ENCODE measurements at places on chromosomes 2 and 18.

GRCh38 chr2:209331291-209331844, 92.5 kb upstream of the MAP2 start:
- DNase-seq, result no peak

DNA sequence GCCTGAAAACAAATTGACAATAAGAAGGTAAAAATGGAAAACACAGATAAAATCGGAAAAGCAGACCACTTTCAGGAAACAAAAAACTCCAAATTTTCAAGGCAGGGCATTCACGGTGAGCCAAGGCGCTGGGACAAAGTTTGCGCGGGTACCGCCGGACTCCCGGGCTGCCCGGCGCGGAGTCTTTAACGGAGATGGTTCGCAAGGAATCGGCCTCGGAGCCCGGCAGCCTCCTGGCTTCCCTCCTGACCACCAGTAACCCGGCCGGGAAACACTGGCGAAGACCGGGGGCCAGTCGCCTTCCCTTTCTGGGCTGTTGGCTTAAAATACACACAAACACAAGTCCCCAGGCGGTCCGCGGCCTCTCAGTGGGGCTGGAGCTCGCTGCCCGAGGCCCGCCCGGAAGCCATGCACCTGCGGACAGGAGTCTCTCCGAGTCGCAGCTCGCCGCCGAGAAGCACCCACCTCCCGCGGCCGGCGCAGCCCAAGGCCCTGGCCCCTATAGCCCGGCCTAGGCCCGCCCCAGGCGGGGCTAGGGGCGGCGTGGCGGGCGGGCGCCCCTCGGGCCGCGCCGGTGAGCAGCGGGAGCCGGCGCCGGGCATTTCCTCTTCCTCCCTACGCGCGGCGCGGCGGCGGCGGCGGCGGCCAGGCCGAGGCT, 622 bp upstream of the KCMF1 start:
- DNase-seq, result peak; percentile 58

DNA sequence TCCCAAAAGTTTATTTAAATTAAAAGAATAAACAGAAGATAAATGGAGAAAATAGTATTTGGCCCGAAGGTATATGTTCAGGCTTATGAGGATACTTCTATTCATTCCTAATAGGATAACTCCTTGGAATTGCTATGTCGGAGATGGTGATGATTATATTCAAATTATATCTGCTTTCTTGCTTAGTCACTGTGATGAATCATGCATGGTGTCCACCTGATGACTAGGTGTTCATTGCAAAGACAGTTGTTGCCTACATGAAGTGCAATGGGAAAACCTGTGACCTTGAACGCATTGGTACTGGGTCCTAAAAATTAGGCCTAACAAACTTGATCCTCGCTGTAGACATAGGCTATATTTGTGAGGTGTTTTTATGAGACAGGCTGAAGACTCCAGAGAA, 617.3 kb upstream of the ZEB2 start:
- no peak for DNase-seq

DNA sequence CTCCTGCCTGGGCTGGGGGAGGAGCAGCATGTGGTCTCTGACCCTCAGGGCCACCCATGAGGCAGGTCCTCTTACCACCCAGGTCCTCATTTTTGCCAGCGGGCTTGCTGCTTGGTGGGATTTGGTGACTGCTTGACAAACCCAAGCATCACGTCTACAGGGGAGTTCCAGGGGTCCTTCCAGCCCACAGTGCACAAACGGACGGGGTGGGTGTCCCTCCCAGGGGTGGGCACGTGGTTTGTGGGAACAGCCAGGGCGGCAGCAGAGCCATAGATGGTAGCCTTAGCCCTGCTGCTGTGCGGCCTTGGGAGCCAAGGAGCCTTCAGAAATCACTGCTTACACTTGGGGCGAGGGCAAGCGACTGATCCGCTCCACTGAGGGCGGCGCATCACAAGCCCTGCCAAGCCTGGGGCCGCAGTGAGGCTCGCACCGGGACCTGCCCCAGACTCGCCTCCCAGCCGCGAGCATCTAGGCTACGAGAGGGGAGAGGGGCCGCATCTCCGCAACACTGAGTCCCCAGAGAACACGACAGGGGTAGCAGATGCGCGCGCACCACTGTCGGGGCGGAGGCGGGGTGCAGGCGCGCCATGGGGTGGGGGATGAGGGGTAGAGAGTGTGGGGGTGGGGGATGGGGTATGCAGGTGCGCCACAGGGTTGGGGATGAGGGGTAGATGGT, 36.9 kb downstream of the SNED1 start:
- DNase-seq, result no peak

- DNase-seq, result no peak
These were observed 8.7 kb downstream of the FAM178B start for GRCh38 chr2:96977631-96978195.

- DNase-seq, result no peak
These were observed 392.0 kb downstream of the DSC3 start for GRCh38 chr18:30650499-30650898.

DNA sequence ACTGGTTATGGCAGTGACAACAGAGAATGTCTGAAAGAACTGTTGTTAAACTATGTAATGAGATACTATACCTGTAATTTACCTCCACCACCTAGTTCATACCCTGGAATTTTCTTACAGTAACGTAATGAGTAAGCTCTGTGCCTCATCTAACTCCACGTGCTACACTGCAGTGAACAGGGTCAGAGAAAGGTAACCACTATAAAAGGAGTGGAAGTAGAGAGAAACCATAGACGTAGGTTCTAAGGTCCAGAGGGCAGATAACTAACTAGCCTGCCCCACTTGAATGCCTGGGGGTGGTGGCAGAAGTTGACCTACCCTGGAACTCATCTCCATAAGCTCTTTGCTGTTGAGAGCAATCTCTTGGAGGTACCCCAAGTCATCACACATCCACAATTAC, 32.0 kb upstream of the B4GALT6 start:
- no peak for DNase-seq

DNA sequence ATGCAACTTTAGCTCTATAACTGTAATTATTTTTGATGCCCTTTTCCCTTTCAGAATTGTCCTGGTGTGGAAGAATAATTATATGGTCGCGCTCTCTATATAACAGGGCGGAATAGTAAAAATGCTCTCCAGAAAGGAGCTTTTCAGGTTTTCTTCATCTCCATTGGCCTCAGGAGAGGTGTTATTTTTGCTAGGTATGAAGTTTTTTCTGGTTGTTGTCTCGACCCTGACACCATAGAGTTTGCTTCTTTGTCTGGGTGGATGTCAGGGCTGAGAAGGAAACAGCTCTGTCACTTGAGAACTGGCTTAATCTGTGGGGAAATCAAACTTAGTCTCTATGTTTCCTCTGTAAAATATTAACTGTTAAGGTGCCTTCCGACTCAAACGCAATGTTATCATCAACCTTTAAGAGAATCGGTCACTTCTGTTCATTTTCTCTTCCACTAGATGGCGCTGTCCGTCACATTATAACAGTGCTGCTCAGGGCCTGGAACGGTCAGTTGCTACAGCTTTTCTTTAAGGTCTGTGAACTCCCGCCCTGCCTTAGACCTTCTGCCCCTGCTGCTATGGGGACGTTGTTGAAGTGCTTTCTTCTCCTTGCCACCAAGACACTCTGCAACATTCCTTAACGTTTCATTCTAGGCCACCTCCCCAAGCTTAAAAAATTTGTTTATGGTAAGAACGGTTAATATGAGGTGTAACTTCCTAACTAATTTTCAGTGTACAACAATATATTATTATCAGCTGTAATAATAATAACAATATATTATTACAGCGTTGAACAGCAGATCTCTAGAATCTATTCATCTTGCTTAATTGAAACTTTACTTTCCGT, 23.8 kb upstream of the SERPINB12 start:
- DNase-seq, result peak; percentile 17

DNA sequence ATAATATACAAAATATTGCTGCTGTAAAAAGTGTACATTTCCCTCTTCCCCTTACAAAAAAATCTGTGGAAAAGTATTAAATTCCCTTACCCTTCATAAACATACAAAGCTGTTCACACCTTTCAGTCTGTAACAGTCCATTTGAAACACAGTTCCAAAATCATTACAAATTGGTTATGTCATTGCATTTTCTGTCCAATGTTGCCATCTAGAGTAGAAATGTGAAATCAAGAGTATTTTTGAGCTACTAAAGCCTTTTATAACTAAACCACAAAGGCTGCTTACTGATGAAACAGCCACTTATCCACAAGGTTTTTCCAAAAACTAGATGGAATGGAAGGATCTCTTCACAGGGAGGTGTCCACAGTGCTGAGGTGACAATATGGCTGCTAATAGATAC, 72.5 kb downstream of the SS18 start:
- no peak for DNase-seq

DNA sequence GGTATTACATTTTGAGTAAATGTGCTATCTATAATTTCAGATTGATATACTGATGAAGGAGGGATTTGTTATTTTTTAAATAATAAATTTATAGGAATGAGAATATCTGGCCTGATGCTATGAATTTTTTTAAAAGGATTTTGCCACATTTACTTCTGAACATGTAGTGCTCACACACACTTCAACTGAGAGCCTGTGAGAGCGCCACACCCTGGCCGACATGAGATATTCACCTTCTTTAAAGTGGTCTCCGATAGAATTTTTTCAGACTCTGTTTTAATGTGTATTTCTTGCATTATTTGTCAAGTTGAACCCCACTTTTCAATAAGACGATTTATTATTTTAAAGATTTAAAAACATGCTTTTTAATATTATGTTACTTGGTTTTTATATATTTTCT, 813.3 kb downstream of the DCC start:
- DNase-seq, result no peak

GRCh38 chr2:240960971-240961876, 37.2 kb upstream of the SNED1 start:
- DNase-seq, result no peak

DNA sequence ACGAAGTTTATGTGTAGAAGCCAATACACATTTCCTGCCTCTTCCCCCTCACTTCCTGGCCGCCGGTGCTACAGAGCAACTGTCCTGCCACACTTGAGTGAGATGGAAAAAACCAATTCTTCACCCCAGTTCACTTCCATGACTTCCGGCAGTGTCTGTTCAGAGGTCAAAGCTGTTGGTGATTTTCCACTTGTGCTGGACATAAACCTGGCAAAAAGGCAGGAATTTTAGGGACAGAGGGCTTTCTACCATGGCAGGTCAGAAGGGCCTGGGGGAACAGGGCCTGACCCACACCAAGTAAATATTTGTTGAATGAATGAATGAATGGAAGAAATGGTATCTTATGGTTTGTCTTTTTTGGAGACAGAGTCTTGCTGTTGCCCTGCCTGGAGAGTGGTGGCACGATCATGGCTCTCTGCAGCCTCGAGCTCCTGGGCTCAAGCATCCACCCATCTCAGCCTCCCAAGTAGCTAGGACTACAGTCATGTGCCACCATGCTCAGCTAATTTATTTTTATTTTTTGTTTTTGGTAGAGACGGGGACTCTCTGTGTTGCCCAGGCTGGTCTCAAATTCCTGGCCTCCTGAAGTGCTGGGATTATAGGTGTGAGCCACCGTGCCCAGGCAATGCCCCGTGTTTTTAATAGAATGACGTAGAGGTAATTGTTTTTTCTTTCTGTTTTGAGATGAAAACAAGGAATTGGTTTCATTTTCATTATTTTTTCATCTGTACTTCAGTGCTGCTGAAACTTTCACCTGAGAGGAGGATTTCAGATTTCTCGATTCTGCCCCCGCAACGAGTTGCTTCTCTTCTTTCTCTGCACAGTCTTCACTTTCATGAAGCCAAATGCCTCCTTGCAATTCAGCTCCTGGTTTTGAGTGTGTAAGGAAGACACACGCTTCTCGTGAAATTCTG, 48.0 kb upstream of the LPIN2 start:
- DNase-seq, result peak; percentile 29

GRCh38 chr2:222483513-222484039, 59.2 kb downstream of the SGPP2 start:
- DNase-seq, result no peak

DNA sequence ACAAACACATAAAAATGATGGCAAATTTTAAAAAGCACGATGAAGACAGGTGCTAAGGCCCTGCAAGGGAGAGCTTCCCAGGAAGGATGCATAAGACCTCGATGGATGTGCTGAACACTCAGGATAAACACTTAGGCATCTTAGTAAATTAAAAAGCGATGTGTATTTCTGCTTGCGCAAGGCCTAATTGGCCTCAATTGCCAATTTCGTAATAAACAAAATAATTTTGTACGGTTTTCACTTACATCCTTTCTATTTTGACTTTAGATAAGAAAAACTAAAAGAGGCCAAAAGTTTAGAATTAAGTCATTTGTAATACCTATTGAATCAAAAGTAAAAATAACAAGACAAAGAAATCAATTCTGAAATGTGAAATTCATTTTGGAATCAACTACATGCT, 189.1 kb downstream of the TCF4 start:
- DNase-seq, result no peak

GRCh38 chr2:153623020-153623419, 144.5 kb upstream of the RPRM start:
- DNase-seq, result no peak

- no peak for DNase-seq
These were observed 76.1 kb upstream of the MAPRE2 start for GRCh38 chr18:34965108-34965507.

DNA sequence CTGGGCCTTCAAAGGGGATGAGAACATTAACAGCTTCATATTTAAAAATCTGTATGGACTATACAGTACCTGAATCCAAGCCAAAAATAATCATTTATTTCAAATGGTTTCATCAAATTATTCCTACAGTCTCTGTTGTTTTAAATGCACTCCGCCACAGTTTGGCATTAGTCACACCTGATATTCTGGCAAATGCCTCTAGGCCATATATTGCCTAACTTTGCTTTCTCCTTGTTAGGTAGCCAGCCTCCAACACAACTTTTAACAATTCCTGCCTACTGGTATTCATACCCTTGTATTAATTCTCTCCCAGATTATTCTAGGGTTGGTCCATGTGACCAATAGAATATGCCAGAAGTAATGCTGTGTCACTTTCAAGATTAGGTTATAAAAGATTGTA, 146.6 kb upstream of the FANCL start:
- no peak for DNase-seq

- DNase-seq, result no peak
These were observed 181.8 kb downstream of the EIPR1 start for GRCh38 chr2:3195641-3196476.

DNA sequence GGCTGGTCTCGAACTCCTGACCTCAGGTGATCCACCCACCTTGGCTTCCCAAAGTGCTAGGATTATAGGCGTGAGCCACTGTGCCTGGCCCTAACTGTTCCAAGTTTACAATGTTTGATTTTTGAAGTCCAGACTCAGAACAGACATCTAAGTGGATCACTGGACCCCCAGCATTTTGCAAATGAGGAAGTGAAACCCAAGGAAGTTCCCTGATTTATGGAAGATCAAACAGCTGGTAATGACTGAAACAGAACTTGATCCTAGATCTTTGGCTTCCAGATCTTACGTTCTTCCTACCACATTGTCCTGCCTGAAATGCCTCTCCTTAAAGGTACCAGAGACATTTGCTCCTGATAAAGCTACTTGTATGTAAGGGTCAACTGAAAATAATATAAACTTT, 58.3 kb upstream of the NCOA1 start:
- DNase-seq, result no peak

DNA sequence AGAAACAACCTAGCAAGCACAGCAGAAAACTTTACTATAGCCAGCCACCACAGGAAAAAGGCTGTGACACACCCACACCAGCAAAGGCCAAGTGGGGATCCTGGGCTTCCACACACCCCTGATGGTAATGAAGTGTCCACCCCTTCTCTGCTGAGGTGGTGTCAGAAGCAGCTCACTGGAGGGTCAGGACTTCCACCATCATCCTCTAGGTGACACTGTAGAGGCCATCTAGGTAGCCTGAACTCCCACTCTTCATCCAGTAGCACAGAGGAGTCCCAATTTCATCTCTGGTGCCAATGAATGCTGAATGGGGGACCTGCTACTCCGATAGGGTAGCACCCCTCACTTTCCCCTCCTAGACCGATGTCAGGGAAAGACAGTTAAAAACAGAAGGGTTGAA, 1544.4 kb downstream of the LRP1B start:
- DNase-seq, result no peak
